ENCODE measurements at places on chromosomes 5 and 9.
A peak's percentile ranks its signal among the peaks of the same experiment; 100 is the strongest.

DNA sequence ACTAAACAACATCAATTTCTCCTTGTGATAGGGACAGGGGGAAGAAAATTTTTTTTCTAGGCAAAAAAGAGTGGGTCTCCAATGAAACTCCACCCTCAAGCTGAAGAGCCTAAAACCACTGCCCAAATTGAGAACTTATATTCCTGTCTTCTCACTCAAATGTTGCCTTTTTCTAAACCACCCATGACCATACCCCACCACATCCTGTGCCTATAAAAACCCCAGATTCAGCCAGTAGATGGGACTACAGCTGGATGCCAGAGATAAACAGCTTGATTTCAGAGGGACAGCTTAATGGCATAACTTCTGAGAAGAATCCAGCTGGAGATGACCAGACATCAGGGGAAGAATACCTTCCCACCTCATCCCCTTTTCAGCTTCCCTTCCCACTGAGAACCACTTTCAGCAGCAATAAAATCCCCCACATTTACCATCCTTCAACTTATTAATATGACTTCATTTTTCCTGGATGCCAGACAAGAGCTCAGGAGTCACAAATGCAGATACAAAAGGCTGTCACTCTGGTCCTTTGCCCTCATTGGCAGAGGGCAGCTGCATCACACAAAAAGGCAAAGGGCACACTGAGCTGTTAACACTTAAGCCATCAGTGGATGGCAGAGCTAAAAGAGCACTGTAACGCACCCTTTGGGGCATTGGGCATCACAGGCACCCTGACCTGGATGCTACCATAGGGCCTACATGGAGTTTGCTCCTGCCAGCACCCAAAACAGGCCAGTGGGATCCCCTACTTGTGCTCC lies 972.5 kb upstream of the CTNND2 start:
- DNase-seq: no peak

DNA sequence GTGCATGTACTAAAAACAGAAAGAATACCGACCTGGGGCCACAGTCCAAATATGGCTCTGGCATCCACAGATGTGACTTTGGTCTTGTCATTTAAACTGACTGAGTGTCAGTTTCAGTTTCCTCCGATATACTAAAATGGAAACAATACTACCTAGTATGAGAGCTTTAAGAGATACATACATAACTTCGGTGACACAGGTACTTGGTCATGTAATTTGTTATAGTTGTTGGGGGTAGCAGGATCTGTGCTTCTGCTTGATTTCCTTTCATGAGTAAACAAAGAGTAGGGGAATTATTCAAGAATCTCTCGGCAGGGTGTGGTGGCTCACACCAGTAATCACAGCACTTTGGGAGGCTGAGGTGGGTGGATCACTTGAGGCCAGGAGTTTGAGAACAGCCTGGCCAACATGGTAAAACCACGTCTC lies 32.1 kb downstream of the MTMR12 start:
- no peak for DNase-seq

DNA sequence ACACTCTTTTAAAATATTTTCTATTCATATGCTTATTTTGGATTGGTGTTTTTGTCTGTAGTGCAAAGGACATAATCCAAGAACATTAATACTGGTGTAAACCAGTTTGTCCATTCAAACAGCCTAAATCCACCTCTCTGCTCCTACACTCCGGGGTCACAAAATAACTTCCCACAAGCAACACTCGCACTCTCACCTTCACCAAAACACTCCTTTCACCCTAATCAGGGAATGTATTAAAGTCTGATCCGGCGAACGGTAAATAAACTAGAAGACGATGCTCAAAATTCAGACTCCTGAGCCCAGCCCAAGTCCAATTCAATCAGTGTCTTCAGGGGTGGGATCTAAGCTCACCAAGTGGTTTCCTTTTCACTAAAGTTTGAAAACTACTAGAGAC lies 649 bp downstream of the AP3B1 start:
- no peak for DNase-seq

DNA sequence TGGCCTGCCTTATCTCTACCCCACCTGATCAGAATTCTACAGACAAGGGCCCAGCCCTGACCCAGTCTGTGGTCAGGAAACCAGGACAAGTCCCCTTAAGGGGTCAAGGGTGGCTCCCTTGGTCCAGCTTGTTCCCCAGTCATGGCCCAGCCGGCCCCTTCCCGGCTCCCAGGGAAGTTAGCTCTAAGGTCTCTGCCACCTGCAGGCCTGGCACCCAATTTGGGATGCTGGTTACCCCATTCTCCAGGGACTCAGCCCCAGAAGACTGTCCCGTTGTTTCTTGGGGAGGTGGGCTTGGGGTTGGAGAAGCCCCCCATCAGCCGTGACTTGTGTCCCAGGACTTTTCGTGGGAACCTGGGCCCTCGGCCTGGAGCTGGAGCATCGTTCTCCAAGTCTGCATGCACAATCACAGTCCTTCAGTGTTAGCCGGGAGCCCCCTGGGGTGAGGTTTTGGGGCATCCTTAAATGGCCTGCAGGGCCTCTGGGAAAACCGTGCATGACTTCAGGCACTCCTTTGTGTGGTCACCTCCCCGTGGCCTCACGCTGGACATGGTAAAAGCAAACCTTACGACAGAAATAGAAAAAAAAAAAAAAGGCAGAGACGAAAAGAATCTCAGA lies 150.8 kb upstream of the PHYKPL start:
- DNase-seq: no peak

- no peak for DNase-seq
These were observed 344.1 kb downstream of the TMEM38B start for GRCh38 chr9:106038266-106039001.

DNA sequence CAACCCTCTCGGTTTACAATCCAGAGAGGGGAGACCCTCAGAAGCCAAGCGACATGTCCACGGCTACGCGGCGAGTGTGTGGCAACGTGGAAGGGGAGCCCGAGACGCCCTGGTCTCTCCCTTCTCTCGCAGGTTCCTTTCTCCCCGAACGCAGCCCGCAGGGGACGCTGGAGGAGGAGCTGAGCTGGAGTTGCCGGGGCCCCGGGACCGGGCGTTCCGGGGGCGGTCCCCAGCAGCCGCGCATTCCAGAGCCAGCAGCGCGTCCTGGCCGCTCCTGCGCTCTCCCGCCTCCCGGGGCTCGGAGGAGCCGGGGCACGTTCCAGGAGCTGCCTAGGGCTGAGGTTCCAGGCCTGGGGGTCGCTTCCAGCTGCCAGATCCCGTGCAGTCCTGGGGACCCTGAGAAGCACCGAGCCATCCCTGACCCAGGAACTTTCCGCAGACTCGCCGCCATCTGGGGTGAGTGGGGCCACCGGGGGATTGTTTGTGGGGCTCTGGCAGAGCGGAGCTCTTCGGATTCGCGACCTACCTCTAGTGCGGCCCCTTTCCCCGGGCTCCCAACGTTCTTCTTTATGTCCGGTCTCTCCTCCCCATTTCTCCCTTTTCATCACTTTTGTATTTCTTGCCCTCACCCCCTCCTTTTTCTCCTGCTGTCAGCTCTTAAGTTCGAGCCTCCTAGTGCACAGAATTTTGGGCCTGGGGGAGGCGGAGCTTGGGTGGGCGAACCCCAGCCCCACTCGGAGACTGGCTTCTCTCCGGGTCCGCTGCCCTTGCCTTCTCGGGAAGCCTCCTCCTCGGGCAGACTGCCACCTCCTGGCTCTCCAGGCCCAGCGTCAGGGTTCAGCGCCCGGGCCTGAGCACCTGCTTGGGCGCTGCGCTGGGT lies at the start of gene SMIM3:
Gene SMIM3 (plus strand): TSS at position 241 of the 880 bp plus-strand sequence. CDS start 16,684 bp downstream, outside the sequence.
- peak; percentile 52 for DNase-seq

GRCh38 chr5:179304466-179304865 lies 40.8 kb downstream of the ADAMTS2 start:
- no peak for DNase-seq

- no peak for DNase-seq
These were observed 73.5 kb downstream of the PTPN3 start for GRCh38 chr9:109424618-109425017.

- DNase-seq: no peak
These were observed 224.6 kb downstream of the PLK2 start for GRCh38 chr5:58235299-58235698.

DNA sequence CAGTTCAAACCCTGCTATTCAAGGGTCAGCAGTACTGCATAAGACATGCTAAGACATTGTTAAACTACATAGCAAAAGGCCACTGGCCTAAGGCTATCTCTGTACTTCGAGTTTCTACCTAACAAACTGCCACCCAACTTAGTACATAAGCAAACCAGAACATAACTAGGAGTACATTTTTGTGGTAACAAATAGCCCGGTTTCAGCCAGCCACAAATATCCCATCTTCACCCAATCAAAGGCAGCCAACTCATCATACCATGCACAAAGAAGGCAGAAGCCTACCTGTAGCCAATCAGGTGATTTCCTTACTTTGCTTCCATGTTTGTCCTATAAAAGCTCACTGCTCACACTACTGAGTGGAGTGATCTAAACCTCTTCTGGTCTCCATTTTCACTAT lies 201.4 kb downstream of the SMARCA2 start:
- DNase-seq: no peak

GRCh38 chr5:135986891-135987401 lies 32.2 kb upstream of the LECT2 start:
- DNase-seq: no peak

DNA sequence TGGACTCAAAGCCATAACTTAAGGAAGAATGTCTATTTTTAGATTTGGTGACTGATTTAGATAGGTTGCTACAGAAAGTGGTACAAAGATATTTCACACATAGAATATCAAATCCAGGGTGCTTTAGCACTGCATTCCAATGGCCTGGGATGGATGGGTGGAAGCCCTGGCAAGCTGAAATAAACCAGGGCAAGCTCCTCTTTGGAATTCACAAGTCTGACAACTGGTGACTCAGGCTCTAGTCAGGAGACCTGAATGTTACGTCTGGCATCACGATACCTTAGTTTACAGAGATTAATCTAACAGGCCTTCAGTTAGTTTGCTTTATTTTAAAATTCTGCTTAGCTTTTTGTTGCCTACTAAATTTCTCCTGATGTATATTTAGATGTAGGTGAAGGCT lies 144.0 kb downstream of the TMC1 start:
- DNase-seq: no peak
